ENCODE measurements at places on chromosomes 12 and 14.
A peak's percentile ranks its signal among the peaks of the same experiment; 100 is the strongest.

DNA sequence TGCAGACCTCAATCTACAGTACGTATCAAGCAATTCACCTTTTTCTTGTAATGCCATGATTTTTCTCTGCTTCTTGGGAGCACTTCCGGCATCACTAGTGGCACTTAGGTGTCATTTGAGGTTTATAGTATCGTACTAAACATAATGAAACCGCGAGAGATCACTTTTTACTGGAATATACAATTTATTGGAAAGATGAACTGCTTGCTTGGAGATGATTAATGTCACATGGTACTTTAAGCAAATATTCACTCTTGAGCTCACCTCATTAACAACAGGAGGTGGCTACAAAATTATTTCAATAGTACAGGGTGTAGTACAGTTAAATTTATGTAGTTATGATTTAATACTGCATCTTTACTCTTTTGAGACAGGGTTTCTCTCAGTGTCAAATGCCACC lies 11.5 kb downstream of the FUT8 start:
- no peak for DNase-seq

GRCh38 chr12:121295746-121296617 lies 527 bp downstream of the CAMKK2 start:
- peak; percentile 15 for DNase-seq

DNA sequence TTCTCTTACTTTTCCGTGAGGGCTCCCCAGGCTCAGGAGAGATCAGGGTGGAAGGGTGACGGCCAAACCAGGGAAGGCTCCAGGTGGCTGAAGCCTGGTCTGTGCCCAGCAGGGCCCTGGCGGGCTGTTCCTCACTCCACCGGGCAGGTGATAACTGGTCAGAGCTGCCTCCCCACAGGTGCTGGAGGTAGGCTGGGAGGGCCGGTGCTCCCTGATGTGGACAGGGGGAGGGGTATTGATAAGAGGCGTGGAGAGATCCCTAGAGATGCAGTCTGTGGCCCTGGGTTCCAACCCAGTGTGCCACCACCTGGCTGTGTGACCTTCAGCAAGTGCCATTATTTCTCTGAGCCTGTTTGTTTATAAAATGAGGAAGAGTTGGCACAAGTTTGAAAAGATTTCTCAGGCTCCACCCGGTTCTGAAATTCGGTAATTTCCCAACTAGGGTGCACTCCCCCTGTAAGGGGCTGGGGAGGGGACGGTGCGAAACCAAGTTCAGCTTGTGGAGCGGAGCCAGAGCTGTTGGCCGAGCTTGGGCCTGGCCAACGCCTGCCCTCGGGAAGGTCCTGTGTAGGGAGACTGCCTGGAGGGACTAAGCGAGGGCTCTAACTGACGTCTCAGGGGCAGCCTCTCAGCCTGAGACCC lies 1.0 kb upstream of the NR4A1 start:
- DNase-seq, result no peak

DNA sequence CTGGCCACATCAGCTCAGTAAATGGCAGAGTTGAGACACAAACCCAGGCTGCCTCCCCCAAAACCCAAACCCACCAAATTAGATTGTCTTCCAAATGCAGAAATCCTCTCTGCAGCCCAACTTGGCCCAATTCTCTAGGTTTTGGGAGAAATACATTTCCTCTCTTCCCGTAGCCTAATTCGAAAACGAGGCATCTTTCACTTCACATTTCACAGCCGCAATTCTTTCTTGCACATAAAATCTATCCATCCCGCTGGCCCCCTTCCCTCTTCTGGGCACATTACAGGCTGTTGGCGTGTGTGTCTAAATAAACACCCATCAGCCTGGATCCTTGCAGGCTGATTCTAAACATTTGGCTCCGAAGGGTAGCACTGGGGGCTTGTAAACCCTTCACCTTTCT lies 83.8 kb upstream of the VRK1 start:
- no peak for DNase-seq

GRCh38 chr12:70028918-70029317 lies 203.9 kb downstream of the MYRFL start:
- DNase-seq, result no peak

GRCh38 chr12:108778053-108778452 lies 46.7 kb upstream of the CORO1C start:
- DNase-seq, result no peak

DNA sequence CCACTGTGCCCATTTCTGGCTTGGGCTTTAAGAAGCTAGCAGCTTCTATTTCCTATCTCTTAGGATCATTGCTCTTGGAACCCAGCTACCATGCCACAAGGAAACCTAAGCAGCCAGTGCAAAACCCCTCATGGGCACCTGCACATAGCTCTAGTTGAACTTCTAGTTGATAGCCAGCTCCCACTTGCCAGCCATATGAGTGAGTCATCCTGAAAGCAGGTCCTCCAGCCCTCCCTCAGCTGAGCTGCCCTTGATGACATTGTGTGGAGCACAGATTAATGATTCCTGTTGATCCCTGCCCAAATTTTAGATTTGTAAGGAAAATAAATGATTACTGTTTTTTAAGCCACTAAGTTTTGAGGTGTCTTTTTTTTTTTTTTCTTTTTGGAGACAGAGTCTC lies 234.2 kb upstream of the FBXO33 start:
- peak; percentile 27 for DNase-seq

GRCh38 chr12:132630672-132631071 lies 12.1 kb downstream of the P2RX2 start:
- DNase-seq, result no peak

- DNase-seq, result peak; percentile 1
These were observed 115.4 kb upstream of the VRK1 start for GRCh38 chr14:96681829-96682228.

DNA sequence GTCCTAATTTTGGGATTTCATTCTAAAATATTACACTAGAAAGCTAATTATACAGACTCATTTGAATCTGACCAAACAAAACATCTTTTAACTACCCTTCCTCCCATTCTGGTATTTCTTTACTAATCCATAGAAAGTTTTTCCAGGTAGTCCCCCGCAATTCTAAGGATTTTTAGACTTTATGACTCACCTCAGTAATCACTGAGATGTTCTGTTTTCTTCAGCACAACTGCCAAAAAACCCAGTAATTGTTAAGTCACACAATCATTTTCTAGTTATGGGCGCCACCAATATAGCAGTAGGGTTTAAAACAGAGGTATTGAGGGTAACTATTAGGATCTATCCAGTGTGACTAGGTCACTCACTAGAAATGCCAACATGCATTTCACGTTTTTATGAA lies 1.6 kb upstream of the ARID4A start:
- no peak for DNase-seq

- DNase-seq, result no peak
These were observed 1.1 kb downstream of the SERPINA1 start for GRCh38 chr14:94387051-94388026.

DNA sequence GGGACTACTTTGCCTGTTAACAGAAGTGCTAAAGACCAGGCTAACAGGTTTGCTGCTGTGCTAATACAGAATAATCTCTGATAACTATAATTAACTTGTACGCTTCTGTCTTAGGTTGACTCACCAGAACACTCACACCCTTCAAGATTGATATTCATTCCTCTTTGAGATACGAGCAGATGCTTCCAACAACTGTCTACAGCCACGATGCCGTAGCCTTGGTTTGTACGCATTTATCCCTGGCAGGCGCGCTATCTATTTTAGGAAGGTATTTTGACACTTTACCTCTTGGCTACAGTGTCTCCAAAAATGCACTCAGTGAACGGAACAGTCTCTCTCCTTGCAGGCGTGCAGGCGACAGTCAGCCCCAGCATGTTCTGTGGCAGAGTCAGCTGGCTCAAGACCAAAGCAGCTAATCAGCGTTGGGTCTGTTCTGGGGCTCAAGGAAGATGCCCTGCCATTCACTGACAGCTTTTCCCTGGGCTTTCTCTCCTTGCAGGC lies 146.4 kb upstream of the PRICKLE1 start:
- no peak for DNase-seq

GRCh38 chr12:94792693-94793092 lies 142.3 kb upstream of the TMCC3 start:
- no peak for DNase-seq

DNA sequence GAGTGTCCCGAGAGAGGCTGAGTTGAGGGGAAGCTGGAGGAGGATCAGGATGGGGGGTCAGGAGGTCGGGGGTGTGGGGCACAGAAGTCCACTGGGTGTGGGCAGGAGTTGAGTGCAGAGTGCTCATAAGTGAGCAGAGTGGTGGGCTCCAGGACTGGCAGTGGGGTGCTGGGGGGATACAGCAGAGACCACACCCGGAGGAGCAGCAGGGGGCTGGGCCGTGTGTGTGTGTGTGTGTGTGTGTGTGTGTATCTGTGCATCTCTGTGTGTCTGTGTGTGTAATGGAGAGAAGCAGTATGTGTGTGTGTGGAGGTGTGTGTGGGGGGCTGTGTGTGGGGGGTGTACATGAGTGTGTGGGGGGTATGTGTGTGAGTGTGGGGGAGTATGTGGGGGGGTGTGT lies 4.9 kb upstream of the NUDT14 start:
- no peak for DNase-seq

- no peak for DNase-seq
These were observed 207.0 kb downstream of the CALM1 start for GRCh38 chr14:90603841-90604240.

- DNase-seq, result no peak
These were observed 58.8 kb upstream of the STRN3 start for GRCh38 chr14:31085027-31085426.

DNA sequence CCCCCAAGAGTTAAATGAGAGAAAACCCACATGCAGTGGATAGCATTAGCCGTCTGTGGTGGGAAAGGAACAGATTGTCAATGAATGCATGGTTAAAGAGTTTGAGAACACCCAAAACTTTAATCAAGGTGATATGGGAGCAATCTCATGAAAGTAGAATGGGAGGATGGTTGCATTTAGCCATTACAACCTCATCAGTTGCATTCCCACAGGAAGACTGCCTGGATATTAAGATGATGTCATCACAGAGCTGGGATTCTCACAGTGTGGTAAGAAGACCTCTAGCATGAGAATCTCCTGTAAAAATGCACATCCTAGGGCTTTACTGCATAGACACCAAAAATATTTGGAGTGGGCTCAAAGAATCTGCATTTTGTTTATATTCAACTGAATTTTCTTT lies 284.9 kb downstream of the RGS6 start:
- DNase-seq, result peak; percentile 33

DNA sequence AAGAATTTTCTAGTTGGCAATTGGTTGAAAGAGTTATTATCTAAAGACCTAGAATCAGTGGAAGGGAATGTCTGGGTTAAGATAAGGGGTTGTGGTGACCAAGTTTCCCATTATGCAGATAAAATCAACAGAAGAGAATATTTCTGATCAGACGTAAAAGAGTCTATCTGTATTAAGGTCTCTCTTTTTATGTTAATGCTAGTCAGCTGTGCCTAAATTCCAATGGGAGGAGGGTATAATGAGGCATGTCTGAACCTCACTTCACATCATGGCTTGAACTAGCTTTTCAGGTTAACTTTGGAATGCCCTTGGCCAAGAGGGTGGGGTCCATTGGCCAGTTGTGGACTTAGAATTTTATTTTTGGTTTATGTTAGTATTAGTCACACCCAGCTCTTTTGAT lies 34.3 kb upstream of the CHST11 start:
- peak; percentile 1 for DNase-seq

DNA sequence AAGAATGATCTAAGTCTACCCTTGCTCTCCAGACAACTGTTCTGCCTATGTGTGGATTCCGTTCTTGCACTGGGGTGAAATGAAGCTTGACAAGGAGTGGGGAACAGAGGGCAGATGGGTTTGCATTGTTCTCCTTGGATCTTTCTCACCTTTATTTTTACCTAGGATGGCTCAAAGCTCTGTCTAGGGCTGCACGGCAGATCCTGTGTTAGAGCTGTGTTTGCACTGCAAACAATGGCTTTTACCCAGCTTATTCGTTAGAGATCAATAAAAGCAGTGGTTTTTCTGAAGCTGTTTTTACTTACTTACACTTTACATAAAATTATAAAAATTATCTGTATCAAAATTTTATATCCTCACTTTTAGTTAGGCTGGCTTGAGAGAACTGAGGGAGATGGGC lies 105.1 kb downstream of the LRIG3 start:
- DNase-seq, result no peak

GRCh38 chr12:117506333-117506732 lies 144.9 kb upstream of the NOS1 start:
- DNase-seq, result no peak

DNA sequence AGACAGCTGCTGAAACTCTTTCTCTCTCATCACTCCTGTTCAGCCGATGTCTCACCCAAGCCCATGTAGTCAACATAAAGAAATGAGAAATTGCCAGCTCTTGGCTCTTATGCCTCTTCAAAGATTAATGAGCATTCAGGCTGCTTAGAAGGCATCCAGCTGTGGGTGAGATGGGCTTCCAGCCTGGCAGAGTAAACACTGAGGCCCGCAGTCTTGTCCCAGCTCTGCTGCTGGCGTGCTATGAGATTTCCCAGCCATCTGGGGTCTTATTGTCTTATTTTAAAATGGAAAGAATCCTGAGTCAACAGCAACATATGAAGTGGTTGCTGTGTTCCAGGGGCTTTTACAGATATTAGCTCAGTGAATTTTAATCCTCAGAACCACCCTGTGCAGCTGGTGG lies 12.6 kb downstream of the RXYLT1 start:
- DNase-seq, result no peak

DNA sequence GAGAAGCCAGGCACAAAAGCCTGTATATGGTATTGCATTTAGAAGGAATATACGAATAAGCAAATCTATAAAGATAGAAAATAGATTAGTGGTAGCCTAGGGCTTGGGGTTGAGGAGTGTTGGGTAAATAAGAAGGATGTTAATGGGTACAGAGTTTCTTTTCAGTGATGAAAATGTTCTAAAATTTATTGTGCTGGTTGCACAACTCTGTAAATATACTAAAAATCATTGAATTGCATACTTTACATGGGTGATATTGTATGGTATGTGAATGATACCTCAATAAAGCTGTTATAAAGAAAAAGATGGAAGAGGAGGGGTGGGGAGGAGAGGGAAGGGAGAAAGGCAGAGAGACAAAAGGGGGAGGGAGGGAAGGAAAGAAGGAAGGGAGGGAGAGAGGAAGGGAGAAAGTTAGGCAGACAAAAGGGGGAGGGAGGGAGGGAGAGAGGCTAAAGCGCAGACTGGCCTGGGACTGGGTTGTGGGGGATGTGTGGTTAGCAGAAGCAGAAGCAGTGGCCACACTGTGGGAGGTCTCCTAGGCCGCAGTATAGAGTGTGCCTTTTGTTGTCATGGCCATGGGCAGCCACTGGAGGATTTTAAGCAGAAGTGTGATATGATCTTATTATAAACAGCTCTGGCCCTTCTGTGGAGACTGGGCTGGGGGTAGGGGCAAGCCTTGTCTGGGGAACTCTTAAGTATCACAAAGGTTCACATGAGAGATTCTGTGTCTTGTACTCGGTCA lies 73.6 kb upstream of the ELK3 start:
- DNase-seq, result no peak

- DNase-seq, result no peak
These were observed 46.0 kb downstream of the SPIC start for GRCh38 chr12:101521136-101521535.

- peak; percentile 98 for DNase-seq
These were observed 297.9 kb upstream of the AMIGO2 start for GRCh38 chr12:47377414-47378221.

- DNase-seq, result no peak
These were observed 183.1 kb downstream of the TMEM121 start for GRCh38 chr14:105709281-105710118.

Measured in fibroblast of skin of back (primary cell).